ENCODE measurements at places on chromosomes 1 and 21.

GRCh38 chr1:154760469-154760933 lies 109.6 kb downstream of the KCNN3 start:
- DNase-seq, result peak; percentile 83

DNA sequence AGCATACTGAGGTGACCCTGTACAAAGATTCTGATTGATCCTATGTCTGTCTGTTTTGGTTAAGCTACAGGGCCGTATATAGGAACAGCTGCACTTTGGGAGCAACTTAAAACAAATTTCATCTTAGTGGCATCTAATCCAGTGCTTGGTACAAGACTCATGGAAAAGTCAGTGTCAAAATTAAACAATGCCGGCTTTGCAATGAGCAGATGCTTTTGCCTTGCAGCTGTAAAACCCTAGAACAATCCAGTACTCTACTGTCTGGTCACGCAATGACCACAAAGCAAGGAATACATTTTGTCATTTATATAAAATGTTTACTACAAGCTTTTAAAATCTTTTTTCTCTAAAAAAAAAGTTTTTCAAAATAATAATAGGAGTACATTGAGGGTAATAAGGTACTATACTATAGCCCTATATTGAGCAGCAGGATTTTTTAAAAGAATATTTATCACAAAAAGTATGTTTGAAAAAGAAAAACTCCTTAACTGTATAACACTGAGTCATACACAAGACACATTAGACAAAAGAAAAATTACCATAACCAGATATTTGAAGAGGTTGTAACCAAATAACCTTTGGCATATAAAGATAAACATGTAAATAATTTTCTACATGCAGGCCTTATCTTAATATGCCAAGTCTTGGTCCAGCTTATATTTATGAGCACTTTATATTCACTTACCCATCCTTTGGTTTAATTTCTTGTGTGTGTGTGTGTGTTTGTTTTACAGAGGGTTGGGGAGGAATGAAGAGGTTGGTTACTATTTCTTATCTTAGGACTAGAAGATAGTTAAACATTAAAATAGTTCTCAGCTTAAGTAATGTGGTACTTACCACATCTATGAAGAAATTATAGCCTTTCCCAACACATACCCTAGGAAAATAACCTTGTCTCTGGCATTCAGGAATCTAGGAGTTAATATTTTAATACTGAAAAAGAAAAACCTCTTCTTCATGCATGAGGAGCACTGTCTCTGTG lies 262.3 kb downstream of the FAF1 start:
- no peak for DNase-seq

DNA sequence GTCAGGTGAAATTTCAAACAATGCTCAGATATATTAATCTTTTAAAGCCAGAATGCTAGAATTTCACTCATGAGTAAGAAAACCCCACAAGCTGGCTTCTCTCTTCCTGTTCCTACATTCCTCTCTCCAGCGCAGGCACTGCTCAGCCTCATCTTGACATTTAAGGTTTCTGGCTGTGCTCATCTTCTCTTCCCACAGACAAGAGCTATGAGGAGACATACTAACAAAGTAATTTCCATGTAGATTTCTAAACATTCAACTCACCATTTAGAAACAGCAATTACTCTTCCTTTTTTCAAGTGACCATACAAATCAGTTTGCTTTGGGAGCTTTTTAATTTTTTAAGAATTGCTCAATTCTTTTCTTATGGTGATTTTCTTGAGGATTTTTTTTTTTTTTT lies 7.8 kb upstream of the LRRC8D start:
- no peak for DNase-seq

- no peak for DNase-seq
Observed at GRCh38 chr1:178388418-178389145, 108.2 kb downstream of the CLEC20A start.

DNA sequence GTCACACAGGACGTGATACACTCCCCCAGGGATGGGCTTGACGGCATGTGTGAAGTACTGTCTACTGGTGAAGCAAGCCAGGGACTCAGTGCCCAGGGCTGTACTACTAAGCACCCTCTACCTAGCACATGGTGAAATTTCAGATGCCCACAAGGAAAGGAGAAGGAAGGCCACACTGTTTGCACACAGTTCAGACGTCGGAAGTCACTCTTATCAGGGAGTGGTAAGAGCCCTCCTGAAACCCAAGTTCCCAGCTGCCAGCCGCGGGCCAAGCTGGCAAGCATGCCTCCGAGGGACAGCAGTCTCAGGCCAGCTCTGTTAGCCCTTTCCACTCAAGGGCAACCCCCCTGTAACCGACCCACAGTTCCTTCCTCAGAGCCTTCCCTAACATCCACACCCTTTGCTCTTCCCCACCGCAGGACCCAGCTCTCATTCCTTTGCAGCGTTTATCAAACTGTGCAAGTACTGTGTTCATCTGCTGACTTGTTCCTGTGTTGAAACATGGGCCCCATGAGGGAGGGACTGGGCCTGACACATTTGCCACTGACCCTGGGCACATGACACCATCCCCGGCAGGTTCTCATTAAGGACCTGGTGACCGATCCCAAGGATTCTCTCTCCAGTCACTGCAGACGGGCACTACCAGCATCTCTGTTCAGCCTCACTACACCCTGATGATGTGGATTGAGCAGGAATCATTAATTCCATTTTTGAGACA lies 58.5 kb downstream of the SLC66A1 start:
- no peak for DNase-seq

GRCh38 chr21:33685613-33686197 lies 43.4 kb downstream of the ITSN1 start:
- no peak for DNase-seq

DNA sequence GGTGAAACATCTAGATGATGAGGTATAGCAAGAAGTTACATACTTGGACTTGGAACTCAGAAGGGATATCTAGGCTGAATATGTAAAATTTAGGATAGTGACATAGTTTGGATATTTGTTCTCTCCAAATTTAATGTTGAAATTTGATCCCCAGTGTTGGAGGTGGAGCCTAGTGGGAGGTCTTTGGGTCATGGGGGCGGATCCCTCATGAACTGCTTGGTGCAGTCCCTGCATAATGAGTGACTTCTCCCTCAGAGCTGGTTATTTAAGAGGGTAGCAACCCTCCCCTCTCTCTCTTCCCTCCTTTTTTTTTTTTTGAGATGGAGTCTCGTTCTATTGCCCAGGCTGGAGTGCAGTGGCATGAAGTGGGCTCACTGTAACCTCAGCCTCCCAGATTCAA lies 15.5 kb downstream of the ST3GAL3 start:
- DNase-seq, result no peak

DNA sequence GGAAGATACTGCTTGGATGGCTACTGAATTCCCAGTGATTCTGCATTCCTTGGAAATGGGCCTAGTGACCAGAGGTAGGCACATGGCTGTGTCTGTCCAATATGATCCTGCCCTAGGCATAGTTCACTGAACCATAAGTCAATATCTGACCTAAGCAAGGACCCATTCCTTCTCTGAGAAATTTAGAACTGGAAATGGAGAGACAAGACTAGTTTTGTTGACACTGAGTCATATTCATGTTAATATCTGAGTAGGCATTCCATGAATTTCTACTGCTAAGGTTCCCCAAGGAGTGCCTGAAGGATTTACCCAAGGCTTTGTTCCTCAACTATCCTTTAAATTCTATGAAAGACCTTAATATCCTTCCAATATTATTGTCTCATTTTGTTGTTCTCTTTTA lies 329.8 kb upstream of the BEND5 start:
- DNase-seq, result no peak

DNA sequence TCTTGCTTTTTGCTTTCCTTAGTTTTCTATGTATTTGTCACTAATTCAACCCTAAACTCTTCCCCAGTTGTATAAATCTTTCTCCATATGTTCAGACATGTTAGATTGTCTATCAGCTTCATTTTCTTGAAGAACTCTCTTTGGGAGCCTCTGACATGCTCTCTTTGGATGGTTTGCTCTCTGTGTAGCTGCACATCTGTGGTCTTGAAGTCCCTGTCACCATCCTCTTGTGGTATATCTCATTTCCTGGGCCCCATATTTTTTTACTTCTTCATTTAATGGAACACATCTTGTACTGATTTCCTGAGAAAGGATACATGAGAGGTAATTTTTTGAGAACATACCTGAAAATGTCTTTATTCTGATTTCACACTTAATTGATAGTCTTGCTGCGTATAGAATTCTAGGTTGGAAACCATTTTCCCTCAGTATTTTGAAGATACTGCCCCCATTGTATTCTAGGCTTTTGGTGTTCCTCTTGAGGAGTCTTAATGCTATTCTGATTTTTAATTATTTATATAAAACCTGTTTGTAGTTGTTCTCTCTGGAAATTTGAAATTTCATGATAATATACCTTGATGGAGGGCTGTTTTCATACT lies 72.6 kb downstream of the ST3GAL3 start:
- DNase-seq, result no peak

- DNase-seq, result no peak
Observed at GRCh38 chr1:230208619-230209261, 141.7 kb downstream of the GALNT2 start.

GRCh38 chr1:221336126-221336525 lies 405.8 kb downstream of the DUSP10 start:
- DNase-seq, result no peak

DNA sequence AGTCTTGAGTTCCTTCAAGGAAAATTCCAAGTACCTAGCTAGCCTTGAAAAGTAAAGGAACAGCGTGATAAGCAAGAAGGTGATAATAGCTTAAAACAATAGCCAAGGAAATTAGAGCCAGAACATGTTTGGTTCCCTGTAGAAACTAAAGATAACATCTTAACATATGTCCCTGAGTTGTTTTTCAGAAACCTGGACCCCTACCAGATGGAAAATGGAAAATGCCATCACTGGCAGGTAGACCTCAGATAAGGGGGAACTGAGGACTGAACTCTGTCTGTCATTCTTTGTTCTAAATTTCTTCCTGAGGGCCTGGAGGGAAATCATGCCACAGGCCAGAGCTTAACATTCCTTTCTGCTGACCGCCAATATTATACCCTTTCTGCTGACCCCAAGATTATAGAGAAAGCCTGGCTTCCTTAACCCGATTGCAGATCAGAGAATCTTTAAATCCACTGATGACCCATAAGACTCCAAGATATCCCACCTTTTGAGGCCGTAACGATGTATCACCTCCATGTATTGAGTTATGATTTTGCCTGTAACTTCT lies 23.4 kb downstream of the CNIH3 start:
- DNase-seq, result no peak

DNA sequence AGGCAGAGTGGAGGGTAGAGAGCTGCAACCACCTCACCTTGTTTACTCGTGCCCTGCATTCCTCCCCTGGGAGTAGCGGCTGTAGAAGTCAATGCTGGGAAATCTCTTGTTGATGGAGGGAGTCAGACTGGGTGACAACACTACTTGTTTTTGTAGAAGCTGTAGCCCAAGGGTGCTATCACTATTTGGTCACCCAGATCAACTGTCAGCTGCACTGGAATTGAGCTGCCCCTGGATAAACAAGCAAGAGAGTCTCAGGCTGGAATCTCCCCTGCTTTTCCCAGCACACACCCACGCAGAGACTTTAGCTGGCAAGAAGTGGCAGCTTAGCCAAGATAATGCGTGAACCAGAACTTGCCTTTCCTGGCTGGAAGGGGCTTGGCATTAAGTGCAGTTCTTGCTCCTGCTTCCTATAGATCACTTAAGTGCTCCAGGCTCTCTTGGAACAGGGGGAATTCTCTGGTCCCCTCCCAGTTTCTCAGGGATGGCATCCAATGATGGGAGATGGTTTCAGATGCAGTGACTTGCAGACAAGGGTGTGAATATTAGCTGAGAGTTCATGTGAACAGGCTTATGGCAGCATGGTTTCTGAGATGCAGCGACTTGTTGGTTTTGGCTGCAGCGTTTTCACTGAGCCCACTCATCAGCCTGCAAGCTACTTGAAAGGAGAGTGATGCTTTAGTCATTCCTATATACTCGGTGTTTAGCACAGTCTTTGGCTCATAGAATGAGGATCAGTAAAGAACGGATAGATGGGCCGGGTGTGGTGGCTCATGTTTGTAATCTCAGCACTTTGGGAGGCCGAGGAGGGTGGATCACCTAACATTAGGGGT lies 16.8 kb downstream of the ATP2B4 start:
- DNase-seq, result no peak

GRCh38 chr1:162010175-162010506 lies 13.5 kb downstream of the OLFML2B start:
- no peak for DNase-seq

- peak; percentile 42 for DNase-seq
Observed at GRCh38 chr1:23216771-23217420, 406 bp downstream of the HTR1D start.

DNA sequence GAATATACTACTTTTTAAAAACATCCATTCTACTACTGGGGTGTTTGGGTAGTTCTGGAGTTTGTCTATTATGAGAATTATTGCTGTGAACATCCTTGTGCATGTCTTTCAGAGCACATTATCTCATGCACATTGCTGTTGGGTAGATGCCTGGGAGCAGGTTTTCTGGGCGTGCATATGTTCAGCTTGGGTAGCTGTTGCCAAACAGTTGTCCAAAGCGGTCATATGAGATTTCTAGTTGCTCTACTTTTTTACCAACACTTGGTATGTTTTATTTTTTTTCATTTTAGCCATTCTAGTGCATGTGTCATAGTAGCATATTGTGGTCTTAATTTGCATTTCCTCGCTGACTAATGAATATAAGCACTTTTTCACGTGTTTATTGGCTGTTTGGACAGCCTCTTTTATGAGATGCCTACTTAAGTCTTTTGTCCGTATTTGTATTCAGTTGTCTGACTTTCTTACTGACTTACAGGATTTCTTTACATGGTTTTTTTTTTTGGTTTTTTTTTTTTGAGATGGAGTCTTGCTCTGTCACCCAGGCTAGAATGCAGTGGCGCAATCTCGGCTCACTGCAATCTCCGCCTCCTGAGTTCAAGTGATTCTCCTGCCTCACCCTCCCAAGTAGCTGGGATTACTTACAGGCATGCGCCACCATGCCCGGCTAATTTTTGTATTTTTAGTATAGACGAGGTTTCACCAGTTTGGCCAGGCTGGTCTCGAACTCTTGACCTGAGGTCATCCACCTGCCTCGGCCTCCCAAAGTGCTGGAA lies 18.1 kb downstream of the ZDHHC18 start:
- no peak for DNase-seq

DNA sequence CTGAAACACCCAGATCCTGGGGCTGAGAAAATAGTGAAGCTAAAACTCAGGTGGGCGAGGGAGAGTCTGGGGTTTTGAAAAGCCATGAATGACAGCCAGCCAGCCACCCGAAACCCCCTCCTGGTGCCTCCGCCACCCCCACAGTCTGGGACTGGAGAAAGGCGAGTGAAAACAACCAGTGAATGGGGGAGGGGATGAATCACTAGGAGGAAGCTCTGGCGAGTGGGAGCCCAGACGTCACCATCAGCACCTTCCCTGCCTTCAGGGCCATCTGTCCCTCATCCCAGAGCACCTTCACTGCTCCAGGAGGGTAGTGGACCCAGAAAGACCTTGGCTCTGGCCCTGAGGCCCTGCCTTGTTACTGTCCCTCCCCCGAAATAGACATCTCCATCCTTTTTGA lies 9.2 kb downstream of the RORC start:
- DNase-seq, result no peak

- DNase-seq, result no peak
Observed at GRCh38 chr1:188462837-188463236, 1634.1 kb downstream of the PLA2G4A start.

GRCh38 chr1:184941735-184942134 lies 32.6 kb downstream of the NIBAN1 start:
- no peak for DNase-seq

Measured in naive thymus-derived CD8-positive, alpha-beta T cell (primary cell).